ENCODE measurements at places on chromosomes 12 and 14.

DNA sequence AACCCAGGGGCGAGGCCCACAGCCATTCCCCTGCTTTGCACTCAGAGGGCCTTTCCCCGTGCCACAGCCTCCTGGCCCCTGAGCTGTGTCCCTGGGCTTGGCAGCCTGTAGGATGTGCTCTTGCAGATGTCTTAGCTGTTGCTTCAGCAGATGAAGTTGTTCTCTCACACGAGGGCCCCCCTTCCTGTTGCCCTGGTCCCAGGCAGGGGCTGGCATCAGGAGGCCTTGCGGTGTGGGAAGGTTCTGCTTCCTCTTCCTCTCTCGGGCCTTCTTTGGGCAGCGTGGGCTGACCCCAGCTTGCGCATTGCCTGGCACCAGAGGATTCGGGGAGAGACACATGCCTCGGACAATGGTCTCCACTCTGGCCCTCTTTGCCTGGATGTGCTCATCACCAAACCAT lies 12.7 kb downstream of the PROX2 start:
- DNase-seq = no peak

DNA sequence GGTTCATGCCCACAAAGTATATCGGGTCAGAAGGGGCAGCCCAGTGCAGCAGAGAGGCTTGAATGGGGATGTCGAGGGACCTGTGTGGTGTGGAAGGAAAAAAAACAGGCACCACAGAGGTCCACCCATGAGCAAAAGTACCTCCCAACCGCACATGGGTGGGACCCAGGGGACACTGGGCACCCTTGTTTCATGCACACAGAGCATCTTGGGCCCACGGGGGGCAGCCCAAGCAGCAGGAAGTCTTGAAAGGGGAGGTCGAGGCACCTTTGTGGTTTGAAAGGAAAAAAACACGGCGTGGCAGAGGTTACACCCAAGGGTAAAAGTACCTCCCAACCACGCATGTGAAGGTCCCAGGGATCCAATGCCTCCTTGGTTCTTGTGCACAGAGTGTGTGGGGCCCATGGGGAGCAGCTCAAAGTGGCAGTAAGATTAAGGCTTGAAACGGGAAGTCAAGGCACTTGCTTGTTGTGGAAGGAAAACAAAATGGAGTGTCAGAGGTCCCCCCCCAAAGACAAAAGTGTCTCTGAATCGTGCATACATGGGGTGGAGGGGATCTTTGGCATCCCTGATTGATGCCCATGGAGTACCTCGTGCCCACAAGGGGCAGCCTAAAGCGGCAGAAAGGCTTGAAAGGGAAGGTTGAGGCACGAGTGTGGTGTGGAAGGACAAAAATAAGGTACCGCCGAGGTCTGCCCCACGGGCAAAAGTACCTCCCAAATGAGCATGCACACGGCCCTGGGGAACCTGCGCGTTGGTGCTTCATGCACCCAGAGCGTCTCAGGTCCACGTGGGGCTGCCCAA lies 575.5 kb downstream of the ALG10 start:
- DNase-seq = peak; percentile 1

GRCh38 chr14:29425705-29426482 lies 501.8 kb downstream of the PRKD1 start:
- DNase-seq = no peak

GRCh38 chr12:1915082-1915968 lies 3.1 kb downstream of the CACNA2D4 start:
- DNase-seq = peak; percentile 5

GRCh38 chr12:132460571-132460970 lies 29.4 kb upstream of the FBRSL1 start:
- no peak for DNase-seq

GRCh38 chr14:31228533-31228932 lies 20.9 kb upstream of the HECTD1 start:
- no peak for DNase-seq

- no peak for DNase-seq
These were observed 14.8 kb upstream of the SERPINA12 start for GRCh38 chr14:94524093-94524492.

DNA sequence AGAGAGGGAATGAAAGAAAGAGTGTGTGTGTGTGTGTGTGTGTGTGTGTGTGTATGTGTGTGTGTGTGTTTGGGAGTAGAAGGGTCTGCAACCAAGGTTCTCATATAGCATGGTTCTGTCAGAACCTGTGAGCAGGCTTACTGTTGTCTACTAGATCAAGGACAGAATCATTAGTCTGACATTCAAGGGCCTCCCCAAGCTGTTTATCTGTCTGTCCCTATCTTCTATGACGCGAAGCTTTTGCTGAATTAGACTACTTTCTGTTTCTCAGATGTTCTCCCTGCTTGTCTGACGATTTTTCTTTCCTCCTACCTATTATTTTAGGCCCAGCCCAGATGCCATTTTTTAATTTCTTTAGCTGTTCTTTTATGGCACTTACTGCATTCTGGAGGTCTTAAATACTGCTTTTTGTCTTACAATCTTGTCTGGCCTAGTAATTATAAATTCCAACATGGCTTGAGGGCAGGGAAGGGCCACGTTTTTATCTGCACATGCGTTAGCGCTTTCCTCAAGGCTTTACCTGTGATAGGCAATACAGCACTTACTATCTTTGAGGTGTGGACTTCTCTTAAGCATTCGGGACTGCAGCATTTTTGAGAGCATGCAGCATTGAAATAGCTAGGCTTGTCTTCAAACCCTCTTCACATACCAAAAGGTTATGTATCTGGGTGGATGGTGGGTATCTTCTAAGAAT lies 150.2 kb downstream of the TTLL5 start:
- DNase-seq = no peak

DNA sequence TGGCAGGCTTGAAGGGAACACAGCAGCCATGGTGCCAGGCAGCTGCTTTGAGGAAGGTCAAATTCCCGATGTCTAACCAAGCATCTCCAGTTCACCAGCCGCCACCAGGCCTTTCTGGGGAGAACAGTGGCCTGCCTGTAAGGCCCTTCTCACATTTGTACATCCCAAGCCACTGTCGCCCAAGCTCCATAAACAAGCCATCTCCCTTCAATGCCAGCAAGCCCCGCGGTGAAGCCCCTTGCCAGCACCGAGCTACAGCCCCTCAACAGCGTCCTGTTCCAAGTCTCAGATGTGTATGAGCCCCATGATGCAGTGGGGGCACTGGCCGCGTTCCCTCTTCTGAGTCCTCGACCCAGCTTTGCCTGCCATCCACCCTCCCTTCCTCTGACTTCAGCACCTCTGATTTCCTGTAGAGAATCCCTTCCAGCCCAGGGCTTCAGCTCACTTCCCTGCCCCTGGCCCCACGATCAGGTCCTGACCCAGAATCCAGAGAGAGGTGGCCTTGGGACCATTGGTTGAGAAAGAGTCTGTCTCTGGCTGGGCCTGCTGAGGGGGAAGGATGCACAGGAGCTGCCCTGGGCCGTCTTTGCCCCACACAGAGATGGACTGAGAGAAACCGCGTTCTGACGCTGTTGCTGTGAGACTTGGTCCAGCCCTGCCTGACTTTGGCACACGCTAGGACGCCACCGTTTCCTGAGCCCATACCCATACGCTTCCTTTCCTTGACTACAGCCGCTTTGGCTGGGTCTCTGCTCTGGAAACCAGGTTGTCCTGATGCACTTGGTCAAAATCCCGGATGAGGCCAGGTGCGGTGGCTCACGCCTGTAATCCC lies 1.9 kb upstream of the MMP17 start:
- DNase-seq = no peak

GRCh38 chr12:116346741-116347140 lies 69.2 kb upstream of the MED13L start:
- DNase-seq = peak; percentile 88

DNA sequence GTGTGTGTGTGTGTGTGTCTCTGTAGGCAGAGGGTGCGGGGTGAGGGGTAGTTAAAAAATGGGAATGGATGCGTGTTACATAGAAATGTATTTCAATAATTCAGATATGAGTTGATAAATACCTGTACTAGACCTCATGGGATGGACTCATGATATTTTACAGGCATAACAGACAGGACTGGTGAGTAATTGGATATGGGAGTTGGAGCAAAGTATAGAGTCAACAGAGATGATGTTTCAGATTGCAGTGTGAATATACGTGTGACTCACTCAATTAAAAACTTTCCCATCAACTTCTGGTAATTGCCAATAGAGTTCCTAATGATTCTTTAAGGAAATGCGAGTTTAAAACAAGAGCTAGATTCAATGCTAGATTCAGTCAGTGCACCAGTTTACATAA lies 711.9 kb downstream of the C12orf50 start:
- no peak for DNase-seq

DNA sequence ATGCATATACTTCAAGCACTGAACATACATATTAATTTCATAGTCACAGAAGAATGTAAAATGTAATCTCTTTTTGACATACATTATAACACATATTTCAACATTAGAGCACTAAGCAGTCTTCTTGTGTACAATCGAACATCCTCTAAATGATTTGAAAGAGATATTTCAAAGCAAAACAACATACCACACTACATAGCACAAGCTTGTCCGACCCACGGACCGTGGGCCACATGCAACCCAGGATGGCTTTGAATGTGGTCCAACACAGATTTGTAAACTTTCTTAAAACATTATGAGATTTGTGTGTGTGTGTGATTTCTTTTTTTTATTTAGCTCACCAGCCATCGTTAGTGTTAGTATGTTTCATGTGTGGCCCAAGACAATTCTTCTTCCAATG lies 7.0 kb downstream of the PRICKLE1 start:
- DNase-seq = no peak

- DNase-seq = no peak
These were observed 16.1 kb upstream of the RPLP0 start for GRCh38 chr12:120216742-120217605.

GRCh38 chr14:34237081-34237480 lies 225.0 kb downstream of the SPTSSA start:
- DNase-seq = no peak

GRCh38 chr12:69685810-69686209 lies 13.3 kb downstream of the BEST3 start:
- peak; percentile 48 for DNase-seq

- peak; percentile 32 for DNase-seq
These were observed 226.2 kb upstream of the CRY1 start for GRCh38 chr12:107319533-107320032.

GRCh38 chr12:114992443-114992842 lies 308.5 kb upstream of the TBX3 start:
- no peak for DNase-seq

- peak; percentile 20 for DNase-seq
These were observed 4.1 kb downstream of the NFYB start for GRCh38 chr12:104133866-104134265.

DNA sequence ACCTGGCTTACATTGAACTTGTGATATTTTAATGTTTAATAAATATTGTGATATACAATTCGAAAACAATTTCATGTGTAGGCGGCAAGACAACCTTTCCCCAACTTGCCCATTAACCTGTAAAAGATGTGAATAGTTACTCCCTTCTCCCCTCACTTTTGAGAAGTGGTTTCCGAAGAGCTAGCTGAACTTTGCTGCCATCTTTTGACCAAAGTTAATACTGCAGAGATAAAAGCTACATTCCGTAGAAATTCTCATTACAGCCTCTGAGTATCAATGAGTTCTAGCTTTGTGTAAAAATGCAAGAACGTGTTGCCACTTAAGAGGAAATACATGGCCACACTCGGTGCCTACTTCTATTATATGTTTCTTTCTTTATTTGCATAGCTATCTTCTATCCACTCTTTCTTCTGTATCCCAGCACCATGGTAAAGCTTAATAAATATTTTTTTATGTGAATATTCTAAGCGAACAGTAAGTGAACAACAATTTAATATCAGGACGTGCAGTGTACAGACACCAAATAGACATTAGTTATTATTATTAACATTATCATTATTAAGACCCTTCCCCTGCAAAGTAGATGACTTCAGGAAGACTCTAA lies 105.1 kb upstream of the TMEM260 start:
- peak; percentile 59 for DNase-seq

DNA sequence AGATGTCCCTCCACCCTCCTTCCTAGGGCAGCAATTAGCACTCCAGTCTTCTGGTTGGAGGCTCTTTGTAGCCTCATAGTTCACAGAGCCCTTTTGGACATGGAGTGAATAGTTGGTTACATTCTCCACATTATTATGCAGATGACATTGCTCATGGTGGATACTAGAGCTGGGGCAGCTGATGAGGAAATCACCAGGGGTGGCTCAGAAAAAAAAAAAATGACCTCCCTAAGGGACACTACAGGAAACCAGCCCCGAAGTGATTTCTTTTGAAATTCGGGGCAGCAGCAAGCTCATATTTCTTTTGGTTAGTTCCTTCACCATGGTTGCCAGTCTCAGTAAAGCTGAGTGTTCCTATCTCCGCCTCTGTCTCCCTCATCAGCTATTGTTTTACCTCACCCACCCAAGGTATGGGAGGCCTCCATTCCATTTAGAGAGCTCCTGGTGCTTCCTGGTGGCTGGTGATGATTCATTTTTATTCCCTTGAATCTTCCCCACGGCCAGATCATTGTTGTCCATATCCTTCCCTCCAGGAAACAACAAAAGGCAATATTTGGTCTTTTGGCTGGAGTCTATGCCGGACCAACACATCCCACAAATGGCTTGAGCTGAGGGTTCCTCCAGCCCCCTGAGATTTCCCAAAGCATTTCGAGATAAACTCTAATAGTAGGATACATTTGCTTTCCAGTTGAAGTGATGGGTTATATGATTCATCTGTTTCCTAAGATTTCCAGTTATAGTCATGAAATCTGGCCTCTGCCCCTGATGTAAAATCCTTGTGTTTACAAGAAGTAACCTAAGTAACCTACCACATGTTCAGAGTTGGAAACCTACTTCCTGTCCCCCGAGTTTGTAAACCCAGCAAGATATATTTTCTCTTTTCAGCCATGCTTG lies 56.2 kb upstream of the NID2 start:
- DNase-seq = peak; percentile 60

DNA sequence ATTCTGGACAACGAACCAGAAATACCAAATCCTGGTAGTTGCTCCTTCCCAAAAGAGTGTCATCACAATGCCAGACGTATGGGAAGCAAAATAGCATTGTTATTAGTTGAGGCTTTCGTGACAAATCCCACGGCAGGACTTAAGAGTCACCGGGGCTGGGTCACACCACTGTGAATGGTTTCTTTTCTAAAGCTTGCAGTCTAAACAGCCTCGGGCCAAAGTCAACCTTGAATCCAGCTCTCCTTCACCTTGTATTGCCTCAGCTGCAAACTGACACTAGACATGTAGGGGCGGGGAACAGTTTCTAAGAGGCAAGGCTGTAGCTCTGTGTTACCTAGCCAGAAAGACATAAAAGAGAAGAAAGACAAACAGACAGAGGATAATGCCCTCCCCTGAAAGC lies 734.8 kb downstream of the MED13L start:
- no peak for DNase-seq

DNA sequence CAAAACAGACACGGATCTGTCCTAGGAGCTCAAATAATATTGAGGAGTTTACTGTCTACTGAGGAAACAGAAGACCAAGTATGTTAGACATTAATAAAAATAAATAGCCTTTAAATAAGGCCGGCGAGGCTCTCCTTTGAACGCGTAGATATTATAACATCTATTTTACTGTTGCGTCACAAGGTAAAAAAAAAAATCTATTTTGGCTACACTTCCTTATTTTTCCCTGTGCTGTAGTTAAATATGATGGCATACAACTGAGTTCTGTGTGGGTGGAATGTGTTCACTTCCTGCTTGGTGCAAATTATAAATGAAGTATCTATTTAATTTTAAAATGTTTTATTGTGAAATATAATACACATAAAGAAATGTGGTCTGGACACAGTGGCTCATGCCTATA lies 17.2 kb upstream of the RAD52 start:
- no peak for DNase-seq

- no peak for DNase-seq
These were observed 19.0 kb downstream of the MYL2 start for GRCh38 chr12:110901401-110901800.

GRCh38 chr12:114943601-114944000 lies 259.6 kb upstream of the TBX3 start:
- no peak for DNase-seq
